Stimulated activated CD8-positive, alpha-beta memory T cell treated with anti-CD3 and anti-CD28 coated beads, Interleukin-4, amount 100 ng/mL, for 1 hour (primary cell): ENCODE measurements at places on chromosomes 7 and 10.

- no peak for DNase-seq
Measured at GRCh38 chr10:52319926-52320325, 5.8 kb downstream of the DKK1 start.

- DNase-seq = no peak
Measured at GRCh38 chr10:78542141-78542489, 508.5 kb downstream of the RPS24 start.

DNA sequence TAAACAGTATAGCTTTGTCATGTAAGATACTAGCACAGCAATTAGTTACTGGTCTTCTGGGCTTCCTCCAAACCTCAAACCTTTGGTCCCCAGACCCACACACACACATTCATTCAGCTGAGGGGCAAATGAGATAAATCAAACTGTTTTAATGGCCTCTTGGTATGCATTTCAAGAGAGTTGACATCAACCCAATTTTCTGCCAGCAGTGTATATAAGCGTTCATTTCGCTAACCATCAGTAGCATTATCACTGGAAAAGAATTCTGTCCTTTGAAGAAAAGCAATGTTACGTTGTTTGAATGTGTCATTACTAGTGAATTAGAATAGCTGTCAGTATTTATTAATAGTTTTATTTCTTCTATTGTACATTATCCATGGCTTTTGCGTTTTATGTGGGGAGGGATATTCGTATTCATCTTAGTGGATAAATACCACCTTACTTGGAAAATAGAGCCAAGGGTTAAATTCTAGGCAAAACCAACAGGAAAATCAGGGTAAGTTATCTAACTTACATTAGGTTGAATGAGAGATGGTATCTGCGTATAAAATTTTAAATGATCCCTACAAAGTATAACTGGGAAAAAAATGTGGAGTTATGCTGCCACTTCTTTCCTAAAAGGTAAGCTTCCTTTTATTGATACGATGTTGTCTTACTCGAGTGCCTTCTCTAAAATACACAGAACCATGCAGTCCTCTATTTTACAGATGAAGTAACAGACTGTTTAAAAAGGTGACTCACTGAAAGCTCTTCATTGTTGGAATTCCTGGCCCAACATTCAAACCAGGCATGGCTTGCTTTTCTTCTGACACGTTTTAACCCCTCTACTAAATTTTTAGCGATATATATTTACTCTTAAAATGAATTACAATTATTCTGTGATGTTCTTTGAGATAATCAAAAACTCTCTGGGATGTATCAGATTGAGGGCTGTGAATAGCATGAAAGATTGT, 2.0 kb upstream of the ZMYND11 start:
- DNase-seq = no peak

DNA sequence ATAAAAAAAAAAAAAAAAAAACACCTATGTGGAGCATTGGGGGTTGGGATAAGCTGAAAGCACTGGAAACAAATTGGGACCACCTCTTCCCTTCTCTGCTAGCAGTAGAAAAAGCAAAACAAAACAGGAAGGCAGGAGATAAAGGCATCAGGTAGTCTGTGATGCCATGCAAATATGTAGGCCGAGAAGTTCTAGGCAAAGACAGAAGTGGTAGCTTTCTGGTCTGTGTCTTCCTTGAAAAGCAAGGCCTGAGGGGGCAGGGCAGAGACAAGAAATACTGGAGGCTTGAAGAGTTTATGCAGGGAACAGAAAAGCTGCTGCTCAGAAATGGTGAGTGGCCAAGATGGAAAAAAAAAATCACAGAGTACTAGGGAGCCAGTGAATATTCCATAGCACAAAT, 111.1 kb downstream of the ELMO1 start:
- no peak for DNase-seq
